Adrenal gland (tissue), 19 donors: ENCODE measurements at places on chromosomes 1 and 21. TPM values are rescaled to one million over a fixed set of nuclear protein-coding genes. Genes with fewer than 3 reads are reported as not detected.

DNA sequence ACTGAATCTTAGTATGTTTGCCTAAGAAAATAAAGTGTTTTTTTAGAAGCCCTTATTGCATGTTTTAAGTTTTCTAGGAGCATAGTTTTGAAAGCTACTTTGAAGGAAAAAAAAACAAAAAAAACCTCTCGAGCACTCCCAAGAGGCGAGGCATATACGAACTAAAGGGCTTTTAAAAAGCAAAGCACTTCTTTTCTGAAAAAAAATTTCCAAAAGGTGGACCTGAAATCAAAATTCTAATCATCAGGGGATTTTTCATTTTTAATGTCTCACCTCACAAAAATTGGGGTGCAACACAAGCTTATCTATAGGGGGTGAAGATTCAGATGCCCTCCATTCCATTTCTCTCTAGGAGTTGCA, 594 bp downstream of the GLMN start:
- peaks cover 26% of the 10 kb centered on the region for H3K4me1 ChIP-seq
- H3K27ac ChIP-seq: peak overlapping the region; percentile 72
- DNase-seq: no peak
- H3K36me3 ChIP-seq: peaks cover 3% of the 10 kb centered on the region
- no peaks in the 10 kb centered on the region for H3K27me3 ChIP-seq

DNA sequence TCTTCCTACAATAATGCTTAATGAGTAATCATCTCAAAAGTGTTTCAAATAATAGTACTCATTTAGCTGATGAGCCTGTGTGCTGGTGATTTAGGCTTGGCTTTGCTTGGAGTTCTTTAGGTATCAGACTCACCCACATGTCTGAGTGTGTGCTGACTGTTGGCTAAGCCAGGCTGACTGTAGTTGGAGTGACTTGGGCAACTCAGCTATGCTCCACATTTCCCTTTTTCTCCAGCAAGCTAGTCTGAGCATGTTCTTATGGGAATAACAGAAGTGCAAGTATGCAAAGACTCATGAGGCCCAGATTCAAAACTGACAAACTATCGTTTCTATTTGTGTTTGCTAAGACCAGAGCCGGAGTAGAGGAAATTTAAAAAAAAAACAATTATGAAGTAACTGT, 99.0 kb upstream of the ADGRL4 start:
- no peaks in the 10 kb centered on the region for H3K4me1 ChIP-seq
- no peak overlapping the region for H3K4me3 ChIP-seq
- H3K27me3 ChIP-seq: no peaks in the 10 kb centered on the region
- DNase-seq: no peak
- H3K36me3 ChIP-seq: no peaks in the 10 kb centered on the region
- H3K27ac ChIP-seq: no peak overlapping the region

DNA sequence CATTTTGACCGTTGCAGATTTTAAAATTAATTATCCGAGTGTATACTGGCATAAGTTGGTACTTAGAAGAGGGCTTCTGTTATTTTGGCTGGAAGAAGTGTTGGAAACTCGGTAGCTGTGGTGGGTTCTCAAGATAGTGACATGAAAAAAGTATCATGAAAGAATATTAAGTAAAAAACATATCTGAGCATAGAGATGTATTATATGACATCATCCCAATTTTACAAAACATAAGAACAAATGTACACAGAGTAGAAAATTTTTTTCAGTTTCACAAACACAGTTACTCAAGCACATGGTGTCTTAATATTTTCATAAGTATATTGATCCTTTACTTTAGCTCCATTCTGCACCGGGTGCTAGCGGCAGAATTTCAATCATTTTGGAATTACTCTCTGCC, 684 bp downstream of the IFI16 start:
- no peaks in the 10 kb centered on the region for H3K36me3 ChIP-seq
- peak overlapping the region; percentile 32 for H3K4me3 ChIP-seq
- no peaks in the 10 kb centered on the region for H3K27me3 ChIP-seq
- no peak for DNase-seq
- no peaks in the 10 kb centered on the region for H3K4me1 ChIP-seq
- H3K27ac ChIP-seq: peak overlapping the region; percentile 80

- peaks cover 69% of the 10 kb centered on the region for H3K4me1 ChIP-seq
- H3K27me3 ChIP-seq: no peaks in the 10 kb centered on the region
- DNase-seq: peak; percentile 62
- peak overlapping the region; percentile 89 for H3K27ac ChIP-seq
- H3K4me3 ChIP-seq: no peak overlapping the region
- H3K36me3 ChIP-seq: no peaks in the 10 kb centered on the region
Observed at GRCh38 chr21:46457801-46458314, 833 bp upstream of the DIP2A start.

DNA sequence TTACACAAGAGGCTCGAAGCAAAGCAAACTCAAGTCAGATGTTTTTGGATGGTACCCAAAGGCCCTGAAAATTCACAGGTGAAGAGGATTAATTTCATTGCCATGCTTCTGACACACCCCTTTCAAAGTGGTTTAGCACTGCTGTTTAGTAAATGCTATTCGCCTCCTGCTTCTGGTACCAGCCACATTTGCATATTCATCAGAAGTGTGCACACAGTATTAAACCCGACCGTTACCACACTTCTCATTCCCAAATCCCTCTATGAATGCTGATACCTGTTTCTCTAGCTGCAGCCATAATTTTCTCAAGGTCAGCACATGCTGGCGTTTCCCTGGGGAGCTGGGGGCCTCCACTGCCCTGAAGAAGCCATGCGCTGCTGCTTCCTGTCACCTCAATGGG, 179.8 kb upstream of the DAB1 start:
- no peak overlapping the region for H3K4me3 ChIP-seq
- H3K27ac ChIP-seq: no peak overlapping the region
- H3K4me1 ChIP-seq: no peaks in the 10 kb centered on the region
- H3K27me3 ChIP-seq: no peaks in the 10 kb centered on the region

- H3K27me3 ChIP-seq: no peaks in the 10 kb centered on the region
- no peak overlapping the region for H3K4me3 ChIP-seq
- no peak for DNase-seq
- H3K36me3 ChIP-seq: no peaks in the 10 kb centered on the region
- no peak overlapping the region for H3K27ac ChIP-seq
- H3K4me1 ChIP-seq: no peaks in the 10 kb centered on the region
Observed at GRCh38 chr1:242011894-242012660, 13.2 kb upstream of the MAP1LC3C start.

- peaks cover 3% of the 10 kb centered on the region for H3K4me1 ChIP-seq
- DNase-seq: no peak
- H3K4me3 ChIP-seq: no peak overlapping the region
- no peak overlapping the region for H3K27ac ChIP-seq
Observed at GRCh38 chr1:42978317-42979035, 19.8 kb upstream of the SLC2A1 start.

DNA sequence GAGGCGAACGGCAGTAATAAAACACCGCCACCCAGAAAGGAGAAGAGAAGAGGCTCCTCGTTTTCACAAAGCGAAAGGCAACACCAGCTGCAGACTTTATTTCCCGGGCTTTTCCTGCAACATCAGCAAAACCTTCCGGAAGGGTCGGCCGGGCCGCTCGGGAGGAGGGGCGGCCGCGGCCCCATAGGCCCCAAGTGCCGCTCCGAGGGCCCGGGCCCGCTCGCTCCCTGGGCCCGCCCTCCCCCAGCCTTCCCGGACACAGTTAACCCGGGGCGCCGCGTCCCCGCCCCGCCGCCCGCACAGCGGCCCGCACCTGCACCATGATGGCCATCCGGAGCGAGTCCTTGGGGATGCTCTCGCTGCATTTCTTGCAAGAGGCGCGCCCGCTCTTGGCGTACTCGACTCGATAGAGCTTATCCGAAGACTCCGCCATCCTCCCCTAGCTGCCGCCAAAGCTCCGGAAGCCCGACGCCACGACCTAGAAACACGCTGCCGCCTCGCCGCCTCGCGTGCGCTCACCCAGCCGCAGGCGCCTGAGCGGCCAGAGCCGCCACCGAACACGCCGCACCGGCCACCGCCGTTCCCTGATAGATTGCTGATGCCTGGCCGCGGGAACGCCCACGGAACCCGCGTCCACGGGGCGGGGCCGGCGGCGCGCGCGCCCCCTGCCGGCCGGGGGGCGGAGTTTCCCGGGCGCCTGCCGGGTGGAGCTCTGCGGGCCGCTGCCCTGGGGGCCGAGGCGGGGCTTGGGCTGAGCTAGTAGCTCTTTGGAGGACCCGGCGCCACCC, at the start of gene PARP1:
PARP1 (minus strand) TSS at position 597 of the 788 bp plus-strand sequence; CDS start at position 433, 164 bp downstream.
- H3K4me1 ChIP-seq: peaks cover 44% of the 10 kb centered on the region
- peak within 1 kb of the TSS; percentile 69 for H3K4me3 ChIP-seq
- DNase-seq: peak; percentile 84
- no peaks in the 10 kb centered on the region for H3K27me3 ChIP-seq

GRCh38 chr1:213443415-213443814, 392.4 kb downstream of the RPS6KC1 start:
- H3K27me3 ChIP-seq: no peaks in the 10 kb centered on the region
- H3K36me3 ChIP-seq: no peaks in the 10 kb centered on the region
- DNase-seq: no peak
- H3K27ac ChIP-seq: no peak overlapping the region
- H3K4me3 ChIP-seq: no peak overlapping the region

DNA sequence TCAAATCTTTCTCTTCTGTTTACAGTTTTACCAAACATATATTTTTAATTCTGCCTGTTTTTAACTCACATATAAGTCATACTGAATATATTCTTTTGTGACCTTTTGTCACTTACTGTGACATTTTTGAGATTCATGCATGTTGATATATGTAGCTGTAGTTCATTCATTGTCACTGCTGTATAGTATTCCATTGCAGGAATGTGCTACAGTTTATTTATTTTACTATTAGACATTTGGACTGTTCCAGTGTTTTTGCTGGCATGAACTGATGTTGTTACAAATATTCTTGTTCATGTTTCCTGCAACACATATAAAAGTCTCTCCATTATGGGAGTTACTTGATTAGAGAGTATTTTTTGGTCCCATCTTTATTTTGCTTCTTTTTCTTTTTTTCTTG, 174.9 kb downstream of the DHRS3 start:
- no peaks in the 10 kb centered on the region for H3K27me3 ChIP-seq
- no peak overlapping the region for H3K4me3 ChIP-seq
- H3K27ac ChIP-seq: no peak overlapping the region

DNA sequence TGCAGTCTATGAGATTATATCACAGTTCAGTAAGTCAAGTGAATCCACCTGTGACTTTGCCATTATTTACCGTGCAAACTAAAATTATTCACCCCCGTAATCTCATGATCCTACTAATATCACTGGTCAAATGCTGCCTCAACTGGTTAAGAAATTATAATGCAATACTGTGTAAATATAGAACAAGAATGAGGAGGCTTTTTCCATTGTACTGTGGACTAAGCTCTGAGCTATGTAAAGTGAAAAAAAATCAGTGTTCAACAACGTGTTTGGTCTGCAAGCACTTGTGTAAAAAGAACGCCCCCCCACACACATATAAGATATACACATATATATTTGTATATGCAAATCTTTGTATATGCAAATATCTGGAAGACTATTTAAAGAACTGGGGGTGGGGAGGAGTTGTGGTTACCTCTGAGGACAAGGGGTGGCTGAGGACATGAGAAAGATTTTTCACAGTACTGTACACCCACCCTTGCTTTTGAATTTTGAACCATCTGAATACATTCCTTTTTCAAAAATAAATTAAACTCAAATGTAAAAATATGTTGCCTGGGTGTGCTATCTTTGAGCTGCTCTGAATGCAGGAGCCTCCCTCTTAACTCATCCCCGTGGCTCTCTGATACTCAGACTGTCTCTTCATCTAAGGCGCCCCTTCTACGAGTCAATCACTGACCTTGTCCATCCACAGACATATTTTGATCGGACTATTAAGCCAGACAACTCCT, 57.0 kb downstream of the PTP4A2 start:
- no peak overlapping the region for H3K4me3 ChIP-seq
- no peak overlapping the region for H3K27ac ChIP-seq
- H3K36me3 ChIP-seq: no peaks in the 10 kb centered on the region
- H3K4me1 ChIP-seq: no peaks in the 10 kb centered on the region

DNA sequence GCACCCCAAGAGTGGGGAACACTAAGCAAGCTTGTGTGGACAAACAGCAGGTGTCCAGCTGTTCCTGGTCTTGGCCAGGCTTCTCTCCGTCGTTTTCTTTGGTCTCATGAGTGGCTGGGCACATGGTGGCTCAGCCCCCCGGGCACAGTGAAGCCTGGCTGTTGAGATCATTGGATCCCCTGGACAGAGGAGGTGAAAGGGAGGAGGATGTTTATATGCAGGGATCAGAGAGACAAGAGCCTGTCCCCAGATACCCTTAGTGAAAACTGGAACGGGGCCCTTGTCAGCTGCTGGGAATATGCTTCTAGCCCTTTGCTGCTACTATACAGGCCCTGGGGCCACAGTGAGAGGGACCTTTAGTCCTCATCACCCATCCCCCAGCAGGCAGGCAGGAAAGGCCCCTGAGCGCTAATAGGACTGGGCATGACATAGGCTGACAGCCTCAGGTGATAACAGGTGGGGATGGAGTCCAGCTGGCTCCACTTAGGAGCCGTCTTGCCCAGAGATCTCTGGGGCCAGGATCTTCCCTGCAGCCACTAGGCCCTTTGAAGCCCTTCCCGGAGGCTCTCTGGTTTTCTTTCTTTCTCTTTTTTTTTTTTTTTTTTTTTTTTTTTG, 16.4 kb downstream of the EPHA8 start:
- peaks cover 14% of the 10 kb centered on the region for H3K4me1 ChIP-seq
- no peaks in the 10 kb centered on the region for H3K36me3 ChIP-seq
- no peak for DNase-seq

DNA sequence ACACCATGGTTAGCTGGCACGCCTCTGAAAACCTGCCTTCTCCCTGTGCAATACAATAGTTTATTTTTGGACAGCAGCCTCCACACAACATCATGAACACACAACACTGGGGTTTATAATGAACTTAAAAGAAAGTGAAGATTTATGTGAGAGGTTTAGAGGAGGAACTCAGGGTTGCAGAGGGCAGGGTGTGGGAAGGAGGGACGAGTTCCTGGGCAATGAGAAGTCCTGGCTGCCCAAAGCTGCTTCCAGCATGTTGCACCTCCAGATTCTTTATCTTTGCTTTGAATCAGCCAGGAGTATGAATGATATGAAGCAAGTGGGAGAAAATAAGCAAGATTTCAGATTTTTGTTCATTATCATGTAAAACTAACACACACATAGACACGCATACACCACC, 11.3 kb upstream of the LRRC8D start:
- no peaks in the 10 kb centered on the region for H3K4me1 ChIP-seq
- H3K27me3 ChIP-seq: no peaks in the 10 kb centered on the region
- no peak for DNase-seq
- H3K4me3 ChIP-seq: no peak overlapping the region

LRRIQ3 gene
- total RNA-seq: 3.4 TPM

CDC14A gene
- 4.0 TPM for total RNA-seq

ERRFI1 gene
- total RNA-seq: 59.8 TPM

DTL gene
- total RNA-seq: 0.28 TPM

GBP4 gene
- total RNA-seq: 7.3 TPM

KIRREL1 gene
- total RNA-seq: 46.3 TPM

RAB25 gene
- total RNA-seq: not detected

WNT4 gene
- total RNA-seq: 5.8 TPM

GJA9 gene
- total RNA-seq: not detected

LYPD8 gene
- total RNA-seq: not detected

PIGK gene
- total RNA-seq: 33.2 TPM
